A549 (cell line): ENCODE measurements at places on chromosomes 13 and 19. TPM values are rescaled to one million over a fixed set of nuclear protein-coding genes. Genes with fewer than 3 reads are reported as not detected.

ELSPBP1 gene
- not detected in 3 replicates for polyA plus RNA-seq

DNAAF3 gene
- 3.7 to 5.4 TPM (median 5.3 TPM) in 3 replicates for polyA plus RNA-seq

GRCh38 chr19:1999856-2000515 lies 15.5 kb downstream of the BTBD2 start:
- no peak for DNase-seq

DNA sequence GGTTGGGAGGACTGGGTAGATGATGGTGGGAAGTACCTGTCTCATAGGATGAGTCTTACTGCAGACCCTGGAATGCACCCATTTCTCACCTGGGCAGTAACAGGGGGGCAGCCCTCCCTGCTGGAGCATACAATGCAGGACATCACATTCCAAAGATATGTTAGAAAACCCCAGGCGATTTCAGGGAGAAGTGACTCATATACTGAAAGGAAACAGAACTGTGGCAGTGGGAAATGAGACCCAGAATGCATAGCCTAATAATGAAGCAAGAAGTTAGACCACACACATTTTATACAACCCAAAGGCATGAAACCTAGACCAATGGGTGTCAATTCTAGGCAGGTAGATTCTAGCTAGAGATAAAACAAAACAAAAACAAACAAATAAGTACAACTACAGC lies 402.7 kb downstream of the IRS2 start:
- DNase-seq, result no peak

DNA sequence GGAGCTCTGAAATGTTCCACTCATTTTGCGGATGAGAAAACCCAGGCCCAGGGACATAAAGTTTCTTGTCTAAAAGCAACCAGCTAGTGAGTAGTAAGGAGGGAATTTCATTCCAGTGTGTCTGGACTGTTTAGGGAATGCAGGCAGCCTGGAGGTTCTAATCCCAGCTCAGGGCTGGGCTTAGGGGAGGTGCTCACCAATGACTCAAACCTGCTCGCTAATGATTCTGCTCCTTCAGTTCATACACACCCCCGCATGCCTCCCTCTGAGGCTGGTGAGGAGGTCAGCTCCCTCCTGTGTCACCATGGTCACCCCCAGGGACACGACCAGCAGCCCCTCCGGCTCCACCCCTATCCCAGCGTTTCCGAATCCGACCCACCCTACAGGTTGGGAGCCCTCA lies 34.6 kb downstream of the CYP4F2 start:
- DNase-seq, result no peak

- no peak for DNase-seq
Measured at GRCh38 chr13:111912991-111913760, 153.8 kb upstream of the SOX1 start.
